GM12892 (cell line): ENCODE measurements at places on chromosomes 6 and 20.

DNA sequence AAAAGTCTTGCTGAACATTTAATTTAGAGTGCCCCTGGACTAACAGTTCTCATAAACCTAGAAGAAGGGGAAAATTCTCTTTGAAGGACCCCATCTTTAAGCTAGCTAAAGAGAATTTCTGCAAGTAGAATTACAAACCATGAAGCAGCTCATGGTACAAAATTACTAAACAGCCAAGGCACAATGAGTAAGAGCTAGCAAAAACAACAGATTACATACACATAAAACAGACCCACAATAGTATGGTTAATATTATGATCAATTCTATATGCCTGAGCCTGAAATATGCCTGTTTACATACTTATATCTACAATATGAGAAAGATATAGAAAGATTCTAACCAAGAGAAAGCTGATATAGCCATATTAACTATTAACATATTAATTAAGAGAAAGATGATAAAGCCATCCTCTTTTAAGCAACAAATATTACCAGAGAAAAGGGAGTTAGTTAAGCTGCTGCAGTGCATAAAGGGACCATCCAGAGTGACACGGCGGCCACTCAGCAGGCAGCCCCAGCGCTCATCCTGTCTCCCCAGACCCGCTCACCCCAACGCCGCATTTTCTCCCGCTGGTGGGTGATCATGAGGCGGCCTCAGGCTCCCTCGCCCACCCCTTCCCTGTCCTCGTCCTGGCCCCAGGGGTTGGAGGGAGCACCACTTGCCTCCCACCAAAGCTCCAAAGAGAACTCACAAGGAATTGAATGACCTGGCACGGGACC, 98.4 kb upstream of the CARMIL1 start:
- no peak for DNase-seq

GRCh38 chr6:128412680-128413079, 107.7 kb downstream of the PTPRK start:
- no peak for DNase-seq

GRCh38 chr6:146444189-146444588, 99.4 kb upstream of the RAB32 start:
- no peak for DNase-seq

DNA sequence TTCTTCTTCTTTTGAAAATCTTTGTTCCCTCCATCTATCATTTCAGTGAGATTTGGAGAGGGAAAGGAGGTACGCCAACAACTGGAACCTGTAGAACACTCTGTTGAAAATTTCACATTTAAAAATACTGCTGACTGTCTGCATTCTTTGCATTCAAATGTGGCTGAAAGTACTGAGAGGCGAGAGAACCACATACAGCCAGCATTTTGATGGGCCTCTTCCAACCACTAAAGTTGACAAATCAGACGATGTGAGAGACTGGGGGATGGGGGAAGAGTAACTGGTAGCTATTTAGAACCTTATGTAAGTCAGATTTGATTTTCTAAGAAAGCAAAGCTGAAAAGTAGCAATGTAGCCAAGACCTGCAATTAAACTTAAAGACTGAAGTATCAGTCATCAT, 77.5 kb downstream of the FKBP5 start:
- DNase-seq, result no peak

- no peak for DNase-seq
Observed at GRCh38 chr20:53642196-53643030, 48.8 kb upstream of the ZNF217 start.

- no peak for DNase-seq
Observed at GRCh38 chr6:11473008-11473740, 64.4 kb upstream of the TMEM170B start.

DNA sequence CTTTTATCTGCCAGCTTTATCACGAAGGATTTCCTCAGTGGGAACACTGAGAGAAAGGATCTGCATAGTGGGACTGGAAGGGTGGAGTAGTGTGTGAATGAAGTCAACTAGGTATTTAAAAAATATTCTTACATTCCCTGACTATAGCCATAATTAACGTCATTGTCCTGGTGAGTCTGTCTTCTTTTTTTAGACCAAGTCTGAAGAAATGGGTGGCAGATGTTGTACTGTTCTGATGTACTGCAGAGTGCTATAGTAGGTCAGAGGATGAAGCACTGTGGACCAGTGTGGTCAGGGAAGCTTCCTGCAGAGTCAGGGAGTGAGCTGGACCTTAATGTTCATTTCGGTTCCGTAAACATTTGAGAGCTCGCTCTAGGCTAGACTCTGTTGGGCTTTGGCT, 11.9 kb downstream of the TULP4 start:
- no peak for DNase-seq

DNA sequence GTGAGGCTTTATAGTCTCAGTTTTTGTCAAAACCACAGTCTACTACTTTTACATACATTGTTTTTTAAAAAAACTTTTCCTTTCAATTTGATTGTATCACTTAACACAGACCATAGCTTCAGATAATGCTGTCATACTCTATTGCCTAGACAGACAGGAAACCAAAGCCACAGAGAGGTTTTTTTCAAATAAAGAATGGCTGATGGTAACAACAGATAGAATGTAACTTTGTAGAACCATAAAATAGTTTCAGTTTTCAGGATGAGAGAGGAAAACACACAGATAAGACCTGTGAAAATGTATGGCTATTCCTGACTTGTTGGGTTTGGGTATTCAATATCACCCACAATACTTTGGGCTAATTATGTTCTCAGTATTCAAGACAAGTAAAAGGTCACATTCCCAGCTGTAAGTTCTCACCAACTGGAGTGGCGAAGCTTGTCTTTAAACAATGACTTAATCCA, 94.0 kb downstream of the ADGRG6 start:
- DNase-seq, result no peak

- DNase-seq, result no peak
Observed at GRCh38 chr20:23049201-23050075, at the start of gene THBD. Gene THBD (minus strand): TSS chr20:23049672. CDS start chr20:23049504, 168 bp downstream.

DNA sequence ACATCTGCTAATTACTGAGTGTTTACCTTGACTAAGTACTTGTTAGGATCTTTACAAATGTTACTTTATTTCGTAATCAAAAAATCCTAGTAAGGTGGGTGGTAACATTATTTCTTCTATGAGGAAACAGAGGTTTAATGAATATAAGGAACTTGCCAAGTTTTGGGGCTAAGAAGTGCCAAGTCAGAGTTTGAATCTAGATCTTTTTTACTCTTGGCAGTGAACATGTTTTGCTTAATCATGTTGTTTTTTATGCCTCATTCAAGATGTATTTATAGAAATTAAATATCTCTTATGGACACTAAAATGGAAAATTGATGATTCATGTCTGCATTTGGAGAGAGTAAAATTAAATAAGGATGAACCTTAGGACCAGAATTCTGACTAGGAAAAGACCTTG, 393.7 kb downstream of the UTRN start:
- no peak for DNase-seq

DNA sequence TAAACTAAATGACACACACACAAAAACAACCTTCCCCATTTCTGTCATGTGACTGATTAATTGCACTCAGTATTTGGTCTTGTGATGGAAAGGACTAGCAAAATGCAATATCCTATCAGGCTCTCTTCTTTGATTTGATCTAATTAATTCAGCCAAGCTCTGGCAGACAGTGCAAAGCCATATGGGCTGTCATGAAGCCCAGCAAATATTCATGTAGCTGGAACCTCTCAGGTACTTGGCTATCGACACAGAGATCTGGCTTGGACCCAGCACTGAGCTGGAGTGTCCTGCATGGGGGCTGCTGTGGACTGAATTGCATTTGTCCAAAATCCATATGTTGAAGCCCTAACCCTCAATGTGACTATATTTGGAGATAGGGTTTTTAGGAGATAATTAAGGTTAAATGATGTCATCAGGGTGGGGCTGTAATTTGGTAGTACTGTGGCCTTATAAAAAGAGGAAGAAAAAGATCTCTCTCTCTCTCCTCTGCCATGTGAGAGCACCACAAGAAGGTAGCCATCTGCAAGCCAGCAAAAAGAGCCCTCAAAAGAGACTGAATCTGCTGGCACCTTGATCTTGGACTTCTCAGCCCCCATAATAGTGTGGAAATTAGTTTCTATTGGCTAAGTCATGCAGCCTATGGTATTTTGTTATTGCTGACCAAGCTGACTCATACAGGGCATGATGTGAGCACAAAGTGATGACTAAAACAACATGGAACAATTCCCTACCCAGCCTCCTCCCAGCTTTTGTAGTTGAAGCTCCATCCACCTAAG, 77.1 kb downstream of the STMND1 start:
- no peak for DNase-seq

- no peak for DNase-seq
Observed at GRCh38 chr20:750801-751200, 17.5 kb downstream of the SLC52A3 start.

GRCh38 chr20:43372051-43372450, 85.6 kb upstream of the SRSF6 start:
- DNase-seq, result no peak

- DNase-seq, result no peak
Observed at GRCh38 chr20:44186674-44187053, 324 bp downstream of the JPH2 start.

DNA sequence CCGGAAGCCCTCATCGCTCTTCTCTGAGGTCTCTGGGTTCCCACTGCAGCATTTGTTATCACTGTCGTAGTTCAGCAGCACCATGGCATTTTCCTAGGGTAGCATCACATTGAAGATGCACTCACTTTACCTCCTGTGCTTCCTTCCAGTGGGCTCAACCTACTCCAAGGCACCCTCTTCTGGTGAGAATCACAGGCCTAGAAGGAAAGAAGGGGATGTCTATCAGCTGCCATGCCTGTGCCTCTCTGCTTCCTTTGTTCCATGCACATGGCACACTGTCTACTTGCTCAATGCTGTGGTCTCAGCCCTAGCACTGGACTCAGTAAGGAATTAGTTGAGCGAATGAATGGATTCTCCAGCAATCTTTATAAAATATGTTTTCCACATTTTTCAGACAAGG, 22.6 kb downstream of the CST4 start:
- DNase-seq, result no peak

DNA sequence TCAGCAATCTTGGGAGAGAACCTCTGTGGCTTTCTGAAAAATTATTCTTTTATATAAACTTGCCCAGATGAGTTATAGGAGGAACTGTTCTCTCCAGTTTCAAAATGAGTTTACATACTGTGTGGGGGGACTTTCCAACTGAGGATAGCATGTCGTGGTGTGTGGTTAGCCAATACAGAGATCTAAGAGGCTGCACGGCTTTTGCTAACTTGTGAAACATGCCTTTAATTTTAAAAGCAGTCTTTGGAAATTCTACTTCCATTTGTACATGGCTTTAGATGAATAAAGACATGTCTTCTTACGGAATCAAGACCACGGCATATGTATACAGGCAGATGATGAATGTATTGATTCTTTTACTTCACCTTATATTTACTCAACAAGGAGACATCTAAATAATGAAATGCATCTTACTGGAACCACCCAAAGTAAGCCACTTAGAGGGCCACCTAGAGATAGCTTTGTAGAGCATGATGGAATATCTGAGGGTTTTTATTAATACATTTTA, 39.8 kb downstream of the HIVEP1 start:
- no peak for DNase-seq

DNA sequence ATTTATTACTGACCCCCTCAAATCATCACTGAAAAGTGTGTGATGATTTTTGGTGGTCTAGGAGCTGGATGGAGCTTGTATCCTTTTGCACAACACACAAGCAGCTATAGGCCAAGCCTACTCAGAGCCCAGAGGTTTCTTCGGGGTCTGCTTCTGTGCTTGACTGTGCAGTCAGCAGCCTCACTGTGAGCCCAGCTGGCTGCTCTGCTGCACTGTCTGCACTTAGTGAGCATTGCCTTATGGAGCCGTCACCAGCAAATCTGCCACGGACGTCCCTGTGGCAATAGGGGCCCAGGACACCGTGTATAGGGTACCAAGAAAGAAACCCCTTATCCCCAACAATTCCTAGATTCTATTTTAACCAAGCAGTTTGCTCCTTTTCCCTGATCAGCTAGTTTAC, 38.6 kb upstream of the GMPR start:
- no peak for DNase-seq

DNA sequence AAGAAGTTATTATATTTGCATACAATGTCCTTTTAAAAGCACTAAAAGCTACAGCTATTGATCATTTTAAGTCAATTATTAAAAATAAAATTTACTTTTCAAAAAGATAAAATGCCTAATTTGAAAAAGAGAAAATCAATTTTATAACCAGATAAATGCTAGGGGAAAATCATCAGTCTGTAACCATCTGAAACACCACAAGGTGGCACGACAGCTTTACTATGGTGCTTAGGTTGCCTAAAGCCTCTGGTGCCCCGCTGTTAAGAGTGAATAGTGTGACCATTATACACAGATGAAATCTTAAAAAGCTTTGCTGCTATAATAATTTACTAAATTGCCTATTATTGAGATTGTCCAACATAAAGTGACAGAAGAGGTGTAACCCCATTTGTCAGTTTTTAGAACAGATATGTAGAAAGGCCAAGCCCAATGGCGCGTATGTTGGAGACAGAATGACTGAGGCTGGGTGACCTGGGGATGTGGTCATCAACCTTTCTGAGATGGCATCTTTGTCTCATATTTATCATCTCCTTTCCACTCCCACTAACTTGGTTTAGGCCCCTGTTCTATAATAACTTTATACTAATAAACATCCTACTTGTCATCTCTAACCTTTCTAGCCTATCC, 100.8 kb downstream of the MOXD1 start:
- DNase-seq, result peak; percentile 2

DNA sequence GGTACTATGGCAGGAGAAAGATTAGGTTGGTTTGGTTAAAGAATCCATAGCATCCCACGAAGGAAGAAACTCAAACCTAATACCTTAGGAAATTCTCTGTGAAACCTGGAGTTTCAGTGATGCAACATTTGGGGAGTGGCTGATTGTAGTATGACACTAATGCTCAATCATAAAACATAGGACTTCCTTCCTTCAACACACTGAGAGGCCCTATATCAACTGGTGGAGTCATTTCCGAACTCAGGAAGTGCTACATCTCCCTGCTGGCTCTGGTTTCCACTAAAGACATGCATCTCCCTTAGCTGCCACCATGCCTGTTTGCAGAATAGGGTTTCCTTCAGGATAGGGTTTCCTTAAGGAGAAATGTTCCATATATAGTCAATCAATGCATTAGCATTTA, 5.2 kb upstream of the MANEA start:
- no peak for DNase-seq

DNA sequence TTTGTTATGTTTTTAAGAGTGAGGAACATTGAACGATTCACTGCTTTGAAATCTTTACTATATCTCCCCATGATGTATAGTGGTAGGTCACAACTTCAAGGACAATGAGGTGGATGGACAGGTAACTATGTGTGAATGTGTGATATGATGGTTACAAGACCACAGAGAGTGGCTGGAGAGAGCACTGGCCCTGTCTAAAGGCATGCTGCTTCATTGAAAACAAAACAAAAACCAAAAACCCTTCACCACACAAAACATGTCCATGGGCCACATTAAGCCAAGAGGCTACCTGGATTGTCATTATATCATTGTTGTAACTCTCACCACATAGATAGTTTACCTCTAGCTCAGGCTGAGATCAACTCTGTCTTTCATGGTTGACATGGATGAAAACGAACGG, 180.6 kb upstream of the TENT5A start:
- DNase-seq, result no peak

- no peak for DNase-seq
Observed at GRCh38 chr20:50191065-50191543, 474 bp downstream of the CEBPB start.

- no peak for DNase-seq
Observed at GRCh38 chr20:49983848-49984408, 1.1 kb downstream of the SNAI1 start.

GRCh38 chr6:44742828-44743372, 355.4 kb downstream of the CDC5L start:
- DNase-seq, result no peak
